SW 1271 (cell line): ENCODE measurements at places on chromosomes 6 and 20.

- DNase-seq: no peak
Observed at GRCh38 chr6:15672291-15672690, 9.5 kb upstream of the DTNBP1 start.

- DNase-seq: no peak
Observed at GRCh38 chr20:22692119-22692475, 107.7 kb upstream of the FOXA2 start.

DNA sequence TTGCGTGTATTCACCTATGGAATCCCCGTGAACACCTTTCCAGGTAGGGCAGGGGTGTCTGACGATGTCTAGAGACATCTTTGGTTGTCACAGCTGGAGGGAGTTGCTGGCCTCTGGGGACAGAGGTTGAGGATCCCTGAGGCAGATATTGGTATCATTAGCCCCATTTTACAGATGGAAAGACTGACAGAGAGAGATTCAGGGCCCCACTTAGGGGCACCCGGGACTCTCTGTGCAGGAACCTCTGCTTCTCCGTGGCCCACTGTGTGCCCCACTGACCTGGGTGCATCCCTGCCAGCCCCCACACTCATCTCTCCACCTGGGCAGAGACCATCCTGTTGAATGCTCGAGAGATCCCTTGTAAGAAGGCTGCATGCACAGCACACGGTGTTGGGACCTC lies 111.2 kb downstream of the EDN3 start:
- no peak for DNase-seq

- DNase-seq: no peak
Observed at GRCh38 chr6:4281341-4282293, 146.2 kb upstream of the ECI2 start.

DNA sequence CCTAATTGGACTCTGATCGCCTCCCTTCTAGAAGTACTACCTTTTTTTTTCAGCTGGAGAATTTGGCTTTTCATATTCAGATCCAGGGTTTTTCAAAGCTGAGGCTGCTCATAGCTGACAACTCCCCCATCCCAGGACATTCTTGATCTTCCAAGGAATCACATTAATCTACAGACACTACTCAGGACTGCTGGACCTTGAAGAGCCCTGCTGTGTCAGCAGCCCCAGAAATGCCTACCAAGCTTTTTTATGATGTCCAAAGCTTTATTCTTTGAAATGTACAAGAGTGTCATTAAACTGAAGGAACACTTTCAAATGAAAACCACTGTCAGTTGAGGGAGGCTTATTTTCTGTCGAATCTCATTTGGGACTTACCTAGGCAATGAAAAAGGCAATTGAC lies 704.1 kb downstream of the PTPRT start:
- DNase-seq: no peak

GRCh38 chr20:53642196-53643030 lies 48.8 kb upstream of the ZNF217 start:
- peak; percentile 57 for DNase-seq

DNA sequence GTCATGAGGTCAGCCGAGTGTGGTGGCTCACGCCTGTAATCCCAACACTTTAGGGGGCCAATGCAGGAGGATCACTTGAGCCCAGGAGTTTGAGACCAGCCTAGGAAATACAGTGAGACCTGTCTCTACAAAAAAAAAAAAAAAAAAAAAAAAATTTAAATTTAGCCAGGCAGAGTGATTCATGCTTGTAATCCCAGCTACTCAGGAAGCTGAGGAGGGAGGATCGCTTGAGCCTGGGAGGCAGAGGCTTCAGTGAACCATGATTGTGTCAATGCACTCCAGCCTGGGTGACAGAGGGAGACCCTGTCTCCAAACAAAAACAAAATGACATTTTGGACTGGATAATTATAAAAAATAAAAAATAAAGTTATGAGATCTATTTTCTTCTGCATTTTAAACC lies 56.2 kb downstream of the ADGRF1 start:
- DNase-seq: no peak

- no peak for DNase-seq
Observed at GRCh38 chr6:106170030-106170791, 84.1 kb downstream of the PRDM1 start.

DNA sequence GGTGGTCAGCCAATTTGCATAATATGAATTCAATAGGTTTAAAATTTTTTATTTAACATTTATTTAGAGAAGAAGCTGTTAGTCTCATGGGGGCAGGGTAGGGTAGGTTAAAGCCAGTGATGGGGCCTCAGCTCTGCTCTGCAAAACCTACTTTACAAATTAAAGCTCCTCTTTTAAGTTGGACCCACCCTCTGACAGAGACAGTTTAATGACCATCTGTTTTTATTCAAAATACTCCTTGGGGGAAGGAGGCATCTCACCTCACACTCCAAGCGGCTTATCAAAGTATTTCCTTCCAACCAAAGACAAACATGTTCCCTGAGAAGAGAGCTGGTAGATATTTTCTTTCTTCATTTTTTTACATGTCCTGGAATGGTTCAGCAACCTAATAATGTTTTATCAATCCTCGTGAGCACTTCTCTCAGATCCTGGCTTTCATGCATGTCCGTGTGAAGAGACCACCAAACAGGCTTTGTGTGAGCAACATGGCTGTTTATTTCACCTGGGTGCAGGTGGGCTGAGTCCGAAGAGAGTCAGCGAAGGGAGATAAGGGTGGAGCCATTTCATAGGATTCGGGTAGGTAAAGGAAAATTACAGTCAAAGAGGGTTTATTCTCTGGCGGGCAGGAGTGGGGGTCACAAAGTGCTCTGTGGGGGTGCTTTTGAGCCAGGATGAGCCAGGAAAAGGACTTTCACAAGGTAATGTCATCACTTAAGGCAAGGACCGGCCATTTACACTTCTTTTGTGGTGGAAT lies 184.7 kb downstream of the GJA1 start:
- no peak for DNase-seq

GRCh38 chr6:99269207-99269606 lies 80.3 kb downstream of the FAXC start:
- DNase-seq: no peak
